ENCODE measurements at places on chromosomes 5 and 9.
A peak's percentile ranks its signal among the peaks of the same experiment; 100 is the strongest.

- DNase-seq: no peak
Observed at GRCh38 chr5:90650767-90651166, 92.2 kb downstream of the ADGRV1 start.

DNA sequence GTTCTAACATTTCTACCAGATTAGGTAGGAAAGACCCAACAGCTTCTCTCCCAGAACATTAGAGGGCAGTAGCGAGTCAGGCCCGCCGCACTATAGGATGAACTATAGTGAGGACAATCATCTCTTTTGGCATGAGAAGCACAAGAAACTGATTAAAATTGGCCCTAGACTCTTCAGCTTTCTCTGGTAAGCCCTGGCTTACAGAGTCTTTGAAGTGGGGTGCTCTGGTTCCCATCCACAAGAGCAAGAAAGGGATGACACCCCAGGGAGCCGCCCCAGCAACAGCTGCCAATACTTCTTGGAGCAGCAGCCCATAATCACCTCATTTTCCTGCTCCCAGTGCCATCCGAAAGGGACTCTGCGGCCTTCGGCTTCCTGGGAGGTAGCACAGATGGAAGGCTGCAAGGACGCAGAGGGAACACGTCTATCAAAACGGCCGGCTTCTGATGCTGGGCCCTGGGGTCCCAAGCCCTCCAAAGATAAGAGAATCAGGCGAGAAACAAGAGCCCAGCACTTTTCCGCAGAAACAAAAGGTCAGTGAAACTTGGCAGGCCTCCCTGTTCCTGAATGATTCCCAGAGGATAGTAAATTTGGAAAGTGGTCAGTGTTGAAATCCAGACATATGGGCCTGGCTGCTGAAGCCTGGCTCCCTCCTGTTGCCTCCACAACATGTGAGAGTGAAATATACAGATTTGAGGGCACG, 69.3 kb downstream of the HSD17B3 start:
- DNase-seq: peak; percentile 93

GRCh38 chr9:37083654-37084053, 36.7 kb upstream of the ZCCHC7 start:
- DNase-seq: no peak

DNA sequence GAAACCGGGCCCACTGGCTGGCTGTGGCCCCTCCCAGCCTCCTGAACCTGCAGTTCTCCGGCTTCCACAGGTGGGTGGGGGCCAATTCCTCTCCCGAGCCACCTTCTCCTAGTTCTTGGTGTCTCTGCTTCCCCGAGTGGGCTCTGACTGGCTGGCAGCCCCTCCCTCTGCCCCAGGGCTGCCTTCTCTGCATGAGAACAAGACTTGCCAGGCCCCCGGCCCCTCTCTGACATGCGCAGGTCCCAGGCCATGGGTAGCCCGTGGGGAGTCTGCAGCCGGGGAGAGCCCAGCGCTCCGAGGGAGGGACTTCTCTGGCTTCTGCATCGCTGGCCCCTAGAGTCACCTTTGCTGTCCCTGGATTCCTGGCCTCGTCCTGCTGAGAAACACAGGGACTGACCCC, 421.7 kb downstream of the IRX2 start:
- no peak for DNase-seq

DNA sequence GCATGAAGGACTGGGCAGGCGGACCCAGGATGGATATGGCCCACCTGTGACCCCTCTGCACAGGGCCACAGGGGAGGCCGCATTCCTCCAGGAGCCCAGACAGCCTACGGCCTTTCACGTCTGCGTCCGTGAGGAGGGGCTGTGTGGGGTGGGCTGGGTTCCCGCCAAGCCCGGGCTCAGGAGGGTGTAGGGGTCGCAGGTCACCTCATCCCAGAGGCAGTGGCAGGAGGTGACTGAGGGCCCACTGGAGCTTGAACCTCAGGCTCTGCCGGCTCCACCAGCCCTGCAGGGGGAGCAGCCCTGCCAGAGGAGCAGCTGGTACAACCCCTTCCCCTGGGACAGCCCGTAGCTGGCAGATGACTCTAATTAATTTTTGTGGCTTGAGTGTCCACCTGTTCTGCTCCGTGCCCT, 40.7 kb upstream of the CACNA1B start:
- no peak for DNase-seq

GRCh38 chr5:143977891-143978461, 166.0 kb downstream of the HMHB1 start:
- no peak for DNase-seq
